ENCODE measurements at places on chromosomes 6 and 20.
A peak's percentile ranks its signal among the peaks of the same experiment; 100 is the strongest.

GRCh38 chr6:111870742-111871064, 2.5 kb downstream of the FYN start:
- no peak for DNase-seq

GRCh38 chr6:104940893-104941728, 15.8 kb upstream of the LIN28B start:
- DNase-seq: no peak

GRCh38 chr6:138146544-138146943, 15.2 kb upstream of the ARFGEF3 start:
- no peak for DNase-seq

DNA sequence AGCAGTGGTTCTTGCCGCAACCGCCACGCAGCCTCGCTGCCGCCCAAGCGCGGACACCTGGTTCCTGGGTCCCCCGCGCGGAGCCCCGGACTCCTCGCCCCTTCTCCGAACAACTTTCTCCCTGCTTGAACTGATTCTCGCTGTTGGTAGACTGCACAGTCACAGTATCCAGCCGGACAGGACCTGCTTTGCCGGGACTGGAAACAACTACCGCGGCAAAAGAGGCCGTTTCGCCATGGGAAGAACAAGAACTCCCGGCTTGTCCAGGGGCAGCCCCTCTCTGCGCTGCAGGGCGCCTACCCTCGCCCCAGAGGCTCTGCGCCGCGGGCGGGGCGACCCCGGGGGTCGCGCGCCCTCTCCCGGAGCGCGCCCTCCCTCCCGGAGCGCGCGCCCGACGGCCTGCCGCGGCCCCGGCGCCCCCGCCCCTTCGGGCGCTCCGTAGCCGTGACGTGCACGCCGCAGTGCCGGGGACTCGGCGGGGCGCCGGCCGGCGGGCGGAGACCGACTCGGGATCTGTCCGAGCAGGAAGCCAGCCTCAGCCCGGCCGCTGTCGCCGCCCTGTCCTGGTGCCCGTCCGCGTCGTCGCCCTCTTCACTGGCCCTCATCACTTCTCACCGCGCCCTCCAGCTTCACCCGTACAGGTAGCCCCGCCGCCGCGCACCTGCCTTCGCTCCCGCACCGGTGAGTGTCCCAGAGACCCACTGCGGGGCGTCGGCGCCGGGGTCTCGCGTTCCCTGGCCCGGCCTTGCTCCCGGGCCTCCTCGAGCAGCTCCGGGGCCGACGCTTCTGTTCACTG, at the start of gene MYO6:
MYO6 (plus strand) TSS at position 497 of the 796 bp plus-strand sequence. CDS start 68,309 bp downstream, outside the sequence.
- peak; percentile 47 for DNase-seq

- DNase-seq: no peak
These were observed at the start of gene HMGCLL1 for GRCh38 chr6:55578537-55579363. HMGCLL1 (minus strand) TSS chr6:55579192; CDS start chr6:55579055, 137 bp downstream.

DNA sequence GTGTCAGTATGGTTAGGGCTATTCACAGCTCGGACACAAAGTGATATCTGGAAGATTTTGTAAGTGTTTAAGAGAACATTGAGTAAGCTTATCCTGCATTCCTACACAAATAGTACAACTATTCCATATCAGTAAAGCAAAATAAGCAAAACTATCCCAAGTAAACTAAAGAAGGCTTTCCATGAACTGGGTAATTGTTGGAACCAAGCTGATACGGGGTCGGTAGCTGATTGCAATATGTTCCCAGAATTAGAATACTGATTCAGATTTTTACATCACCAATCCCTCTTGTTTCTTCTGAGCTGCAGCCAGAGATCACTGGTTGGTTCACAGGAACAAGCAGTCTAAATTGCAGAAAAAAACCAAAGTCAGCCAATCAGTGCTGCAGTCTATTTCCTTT, 54.1 kb downstream of the CDS2 start:
- no peak for DNase-seq

DNA sequence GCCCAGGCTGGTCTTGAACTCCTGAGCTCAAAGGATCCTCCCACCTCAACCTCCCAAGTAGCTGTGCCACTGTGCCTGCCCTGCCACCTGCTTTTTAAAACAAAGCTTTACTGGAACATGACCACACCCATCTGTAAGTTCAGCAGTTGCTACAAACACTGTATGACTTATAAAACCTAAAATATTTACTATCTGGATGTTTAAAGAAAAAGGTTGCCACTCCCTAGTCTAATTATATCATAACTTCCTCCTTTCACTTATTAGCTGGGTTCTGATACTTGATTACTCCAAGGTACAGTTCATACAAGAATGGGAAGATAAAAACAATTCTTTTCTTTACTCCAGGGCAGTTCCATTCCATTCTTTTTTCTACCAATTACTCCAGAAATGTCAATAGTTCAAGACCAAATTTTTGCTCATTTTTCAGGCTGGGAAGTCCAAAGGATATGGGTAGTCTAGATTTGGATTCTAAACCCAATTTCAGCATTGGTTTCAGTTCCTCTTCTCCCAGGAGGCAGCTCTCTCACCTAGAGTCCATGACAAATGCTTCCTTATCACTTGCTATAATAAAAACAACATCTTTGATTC, 63.1 kb downstream of the SEC63 start:
- no peak for DNase-seq

- no peak for DNase-seq
These were observed 575 bp downstream of the WTAP start for GRCh38 chr6:159727717-159728445.

DNA sequence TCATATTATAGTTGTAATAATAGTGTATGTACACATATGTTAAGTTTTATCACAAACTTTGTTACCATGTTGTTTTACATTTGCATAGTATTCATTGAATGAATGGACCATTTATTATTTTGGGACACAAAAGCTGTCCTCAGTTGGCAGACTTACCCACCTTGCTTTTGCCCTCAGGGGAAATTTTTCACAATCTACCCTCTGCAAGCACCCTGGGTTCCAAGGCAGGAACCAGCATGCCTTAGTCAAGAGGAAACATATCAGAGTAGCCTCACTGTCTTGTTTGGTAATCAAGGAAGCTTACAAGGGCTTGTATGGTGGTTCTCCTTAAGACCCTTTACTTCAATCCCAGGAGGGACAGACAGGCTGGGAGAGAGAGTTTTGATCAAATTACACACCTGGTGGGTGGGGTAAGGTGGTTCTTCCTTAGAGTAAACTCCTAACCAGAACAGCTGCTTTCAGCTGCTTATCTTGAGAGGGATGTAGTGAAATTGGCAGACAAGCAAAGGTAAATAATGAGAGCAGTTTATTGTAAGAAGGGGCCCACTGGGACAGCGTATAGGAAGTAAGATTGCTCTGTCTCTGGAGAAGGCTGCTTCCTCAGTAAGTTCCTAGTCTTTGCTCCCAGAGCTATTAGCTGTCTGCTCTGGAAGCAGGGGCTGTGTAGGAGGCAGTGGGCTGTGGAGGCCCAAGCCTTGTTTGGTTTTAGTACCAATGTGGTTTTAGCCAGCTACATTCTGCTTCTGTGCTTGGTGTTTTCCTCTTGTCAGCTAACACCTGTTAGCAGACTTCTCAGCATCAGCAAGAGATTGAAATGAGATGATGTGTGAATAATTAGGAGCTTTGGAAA, 31.1 kb downstream of the BRPF3 start:
- DNase-seq: no peak

DNA sequence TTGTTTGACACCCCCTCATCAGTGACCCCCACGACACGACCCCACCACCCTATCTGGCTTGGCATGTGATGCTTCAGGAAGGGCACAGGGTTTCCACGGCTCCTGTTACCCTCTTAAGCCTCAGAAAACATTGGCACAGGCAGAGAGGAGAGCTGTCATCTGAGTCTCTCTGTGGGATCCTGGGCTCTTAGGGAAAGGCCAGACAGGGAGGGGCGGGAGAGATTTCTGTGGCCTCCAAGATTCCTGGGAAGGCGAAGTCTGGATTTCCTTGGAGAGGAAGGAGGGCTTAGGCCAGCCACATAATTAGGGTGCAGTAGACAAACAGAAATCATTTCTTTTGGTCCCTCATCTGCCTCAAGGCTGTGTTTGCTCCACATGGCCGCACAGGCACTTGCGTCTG, 191.6 kb upstream of the SNX9 start:
- no peak for DNase-seq

DNA sequence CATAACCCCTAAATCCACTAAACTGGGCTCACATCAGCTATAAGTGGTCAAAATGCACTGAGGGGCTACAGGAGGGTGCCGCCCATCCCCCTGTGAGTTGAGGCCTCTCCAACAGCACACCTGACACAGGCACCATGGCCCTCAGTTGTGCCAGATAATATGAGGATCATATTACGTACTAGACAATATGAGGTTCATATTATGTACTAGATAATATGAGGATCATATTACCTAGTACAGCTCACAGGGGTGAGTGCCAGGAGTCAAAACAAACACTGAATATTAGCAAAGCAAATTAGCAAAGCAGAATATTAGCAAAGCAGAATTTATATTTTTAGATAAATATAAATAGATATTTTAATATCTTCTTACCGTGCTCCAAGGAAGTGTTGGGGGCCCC, 35.3 kb downstream of the CD24 start:
- DNase-seq: no peak

DNA sequence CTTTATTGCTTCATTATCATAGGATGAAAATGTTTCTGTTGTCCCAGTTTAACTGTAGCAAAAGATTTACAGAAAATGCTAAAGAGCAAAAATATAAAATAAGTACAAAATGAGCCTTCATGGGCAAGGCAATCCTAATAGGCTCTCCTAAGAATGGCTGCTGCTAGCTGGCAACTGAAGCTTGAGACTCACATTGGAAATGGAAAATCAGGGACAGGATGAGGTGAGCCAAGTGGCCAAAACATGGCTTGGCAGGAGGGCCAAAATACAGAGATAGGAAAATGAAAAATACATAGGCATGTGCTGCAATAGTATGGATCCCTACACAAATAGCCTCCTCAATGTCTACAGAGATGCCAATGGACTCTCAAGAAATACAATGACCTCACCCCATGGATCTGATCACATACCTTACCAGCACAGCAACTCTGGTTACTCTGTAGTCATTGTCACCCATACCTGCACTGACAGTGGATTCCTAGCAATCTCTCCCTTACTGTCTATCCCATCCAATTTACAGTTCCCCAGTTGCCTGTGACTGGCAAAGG, 105.4 kb downstream of the DST start:
- no peak for DNase-seq

DNA sequence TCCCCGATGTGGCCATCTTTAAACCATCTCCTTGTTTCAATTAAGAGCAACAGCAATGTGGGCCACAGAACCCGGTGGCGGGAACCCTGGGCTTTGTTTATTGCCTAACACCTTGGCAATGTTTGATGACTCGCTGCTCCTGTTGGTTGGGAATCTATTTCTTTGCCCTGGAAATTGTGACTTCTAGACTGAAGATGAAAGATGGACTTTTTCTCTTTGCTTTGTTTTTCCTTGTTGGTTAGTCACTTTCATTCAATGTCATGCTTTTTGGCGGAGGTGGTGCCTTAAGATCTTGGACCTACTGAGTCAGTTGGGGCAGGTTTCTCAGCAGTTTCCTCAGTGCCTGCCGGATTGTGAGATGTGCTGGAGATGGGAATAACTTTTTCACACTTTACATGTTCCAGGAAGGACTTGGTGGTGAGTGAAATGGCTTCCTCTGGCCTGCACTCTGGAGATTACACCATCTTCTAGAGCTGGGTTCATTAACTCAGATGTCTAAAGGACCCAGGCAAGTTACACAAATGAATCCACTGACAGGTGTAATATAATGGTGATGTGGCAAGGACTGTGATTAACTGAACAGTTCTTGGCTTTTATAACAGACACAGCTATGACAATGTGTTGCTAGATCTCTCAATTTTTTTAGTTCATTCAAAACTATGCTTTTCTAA, 56.3 kb downstream of the TSHZ2 start:
- DNase-seq: no peak

GRCh38 chr6:16684896-16685554, 76.2 kb downstream of the ATXN1 start:
- peak; percentile 78 for DNase-seq

DNA sequence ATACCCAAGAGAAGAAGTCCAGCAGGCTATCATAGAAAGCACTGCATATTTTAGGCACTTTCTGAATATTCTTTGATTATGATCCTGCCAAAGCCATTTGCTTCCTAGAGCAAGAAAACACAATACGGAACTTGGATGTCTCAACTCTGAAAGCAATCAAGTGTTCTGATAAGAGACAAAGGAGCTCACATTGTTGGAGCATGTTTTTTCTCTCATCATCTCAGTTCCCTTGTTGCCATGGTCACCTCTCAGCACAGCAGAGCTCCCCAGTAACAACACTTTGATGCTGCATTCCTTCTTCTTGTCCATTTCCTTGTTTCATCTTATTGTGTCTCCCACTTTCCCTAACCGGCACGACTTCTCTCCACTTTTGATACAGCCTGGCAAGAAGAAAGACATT, 168.7 kb upstream of the FUT9 start:
- DNase-seq: no peak

- peak; percentile 91 for DNase-seq
These were observed 26.7 kb downstream of the SERPINB9 start for GRCh38 chr6:2876210-2877056.

- DNase-seq: no peak
These were observed 267.6 kb upstream of the SGK1 start for GRCh38 chr6:134585517-134585873.

- no peak for DNase-seq
These were observed 28.7 kb downstream of the FGD2 start for GRCh38 chr6:37033819-37034795.

DNA sequence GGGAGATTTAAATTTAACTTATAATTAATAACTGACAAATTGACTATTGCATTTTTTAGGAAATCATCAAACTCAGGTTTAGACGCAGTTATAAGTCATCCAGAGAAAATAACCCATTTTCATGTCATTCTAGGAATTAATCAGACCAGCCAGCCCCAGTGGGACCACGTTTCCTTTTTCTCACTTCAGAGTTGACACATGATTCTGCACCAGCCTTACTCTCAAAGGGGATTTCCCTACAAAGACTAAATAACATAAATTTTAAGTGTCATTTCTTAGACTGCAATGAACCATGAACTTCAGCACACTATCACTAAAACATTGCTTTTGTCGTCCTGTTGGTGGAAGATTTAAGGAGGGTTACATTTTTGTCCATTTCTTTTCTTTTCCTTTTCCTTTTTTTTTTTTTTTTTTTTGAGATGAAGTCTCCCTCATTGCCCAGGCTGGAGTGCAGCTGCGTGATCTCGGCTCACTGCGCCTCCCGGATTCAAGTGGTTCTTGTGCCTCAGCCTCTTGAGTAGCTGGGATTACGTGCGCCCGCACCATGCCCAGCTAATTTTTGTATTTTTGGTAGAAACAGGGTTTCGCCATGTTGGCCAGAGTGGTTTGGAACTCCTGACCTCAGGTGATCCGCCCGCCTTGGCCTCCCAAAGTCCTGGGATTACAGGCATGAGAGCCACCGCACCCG, 3.6 kb downstream of the IPCEF1 start:
- peak; percentile 31 for DNase-seq

DNA sequence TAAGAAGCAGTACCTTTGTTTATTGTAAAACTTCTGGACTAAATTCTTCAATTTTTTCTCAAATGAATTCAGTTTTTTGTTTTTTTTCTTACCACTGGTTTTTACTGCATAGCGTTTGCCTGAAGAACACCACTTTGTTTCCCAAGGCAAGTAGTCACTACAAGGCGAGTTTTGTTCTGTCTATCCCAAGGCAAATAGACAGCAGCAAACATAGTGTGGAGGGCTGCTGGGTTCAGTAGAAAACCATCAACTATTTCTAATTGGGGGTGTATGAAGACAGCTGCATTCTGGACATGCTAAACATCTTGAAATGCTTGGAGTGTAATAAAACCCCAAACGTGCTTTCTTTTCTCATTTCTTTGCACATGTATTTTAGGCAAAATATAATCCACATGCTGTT, 197.4 kb downstream of the ESR1 start:
- no peak for DNase-seq
